ENCODE measurements at places on chromosomes 3 and 15.

DNA sequence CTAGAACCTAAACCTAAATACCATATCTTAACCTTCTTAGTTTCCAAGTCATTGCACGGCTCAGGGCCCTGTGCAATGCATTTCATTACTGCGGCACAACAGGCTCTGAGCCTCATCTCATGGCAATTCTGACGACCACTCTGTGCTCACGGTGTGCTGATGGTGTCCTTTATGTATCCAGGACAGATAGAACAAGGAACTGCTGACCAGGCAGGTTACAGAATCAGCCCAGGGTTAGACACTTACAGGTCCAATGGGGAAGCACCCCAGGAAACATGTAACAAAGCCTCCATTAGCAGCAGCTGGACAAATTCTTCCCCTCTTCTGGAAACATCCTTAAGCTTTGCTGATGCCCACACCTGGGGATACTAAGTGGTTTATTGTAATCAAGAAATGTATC lies 91.9 kb upstream of the NSMCE3 start:
- no peak for DNase-seq

DNA sequence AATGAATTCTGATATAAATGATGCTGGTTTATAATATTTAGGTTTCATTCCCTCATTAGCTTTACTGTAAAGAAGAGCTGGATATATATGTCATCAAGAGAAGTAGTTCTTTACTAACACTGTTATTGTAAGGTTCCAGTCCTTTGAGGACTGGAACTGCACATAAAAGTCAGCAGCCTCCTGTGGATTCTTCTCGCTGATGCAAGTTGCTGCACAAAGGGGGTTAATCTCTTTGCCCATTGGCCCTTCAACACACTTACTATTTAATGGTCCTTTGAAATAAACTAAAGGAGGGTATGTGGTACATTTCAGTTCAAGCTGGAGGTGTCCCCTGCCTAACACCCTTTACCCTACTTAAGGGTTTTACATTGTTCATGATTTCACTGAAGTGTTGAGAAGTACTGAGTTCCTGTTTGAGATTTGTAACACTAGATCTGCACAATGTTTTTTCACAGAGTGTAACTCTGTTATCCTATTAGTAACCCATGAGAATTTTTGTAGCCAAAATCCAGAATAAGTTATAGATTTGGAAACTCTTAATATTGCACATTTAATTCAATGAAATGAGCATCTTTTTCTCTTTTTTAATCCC lies 43.9 kb downstream of the NR2C2 start:
- no peak for DNase-seq

- no peak for DNase-seq
Measured at GRCh38 chr3:127040216-127040615, 57.3 kb downstream of the PLXNA1 start.

DNA sequence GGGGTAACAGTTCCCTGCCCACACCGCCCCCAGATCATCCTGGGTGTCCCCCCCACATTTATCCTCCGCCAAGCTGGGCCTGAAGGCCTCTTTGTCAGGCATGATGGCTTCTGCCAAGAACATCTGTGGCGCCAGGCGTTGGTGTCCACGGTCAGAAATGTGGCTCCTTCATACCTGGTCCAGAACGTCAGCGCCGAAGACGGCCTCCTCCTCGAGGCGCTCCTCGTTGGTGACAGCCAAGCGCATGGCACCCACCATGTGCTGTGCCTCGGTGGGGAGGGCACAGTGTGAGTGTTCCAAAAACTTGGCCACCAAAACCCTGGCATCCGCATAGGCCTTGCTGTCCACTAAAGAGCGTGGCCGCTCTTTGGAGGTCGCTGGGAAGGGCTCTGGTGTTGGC lies 146.5 kb downstream of the NSMCE3 start:
- DNase-seq, result no peak

GRCh38 chr3:56753206-56753820 lies 48.4 kb downstream of the ARHGEF3 start:
- peak; percentile 73 for DNase-seq
